ENCODE measurements at places on chromosomes 3 and 15. TPM values are rescaled to one million over a fixed set of nuclear protein-coding genes. Genes with fewer than 3 reads are reported as not detected.

GRCh38 chr3:110180733-110181132 lies 843.4 kb upstream of the DPPA4 start:
- DNase-seq: no peak

GRCh38 chr3:15505479-15506165 lies 15.9 kb downstream of the COLQ start:
- no peak for DNase-seq

GRCh38 chr3:140708815-140709214 lies 31.0 kb downstream of the TRIM42 start:
- DNase-seq: no peak

- no peak for DNase-seq
These were observed 635.1 kb upstream of the AGTR1 start for GRCh38 chr3:148062590-148062989.

GOLGA6L7 gene
- not detected for total RNA-seq

DNA sequence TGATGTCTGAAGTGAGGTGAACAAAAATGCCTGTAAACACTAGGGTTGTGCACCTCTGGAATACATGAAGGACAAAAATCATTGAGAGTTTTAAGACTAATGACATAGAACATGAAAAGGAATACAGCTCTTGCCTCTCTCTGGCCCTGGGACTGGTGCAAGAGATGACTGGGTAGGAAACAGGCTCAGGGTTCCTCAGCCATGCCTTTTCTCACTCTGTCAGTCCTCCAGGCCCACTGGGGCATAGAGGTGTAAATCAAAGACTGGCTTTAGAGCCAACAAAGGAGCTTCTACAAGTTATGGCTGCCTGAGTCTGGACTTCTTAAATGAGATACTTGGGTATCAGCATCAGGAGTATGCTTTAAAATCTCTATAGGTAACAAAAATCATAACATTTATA lies 554.7 kb upstream of the KCNMB2 start:
- no peak for DNase-seq

GOLGA8T gene
- 0.17 TPM for total RNA-seq

- DNase-seq: no peak
These were observed 32.3 kb upstream of the OCA2 start for GRCh38 chr15:28131400-28131799.

CCRL2 gene
- total RNA-seq: 2.4 TPM

GPR176 gene
- not detected for total RNA-seq

DNA sequence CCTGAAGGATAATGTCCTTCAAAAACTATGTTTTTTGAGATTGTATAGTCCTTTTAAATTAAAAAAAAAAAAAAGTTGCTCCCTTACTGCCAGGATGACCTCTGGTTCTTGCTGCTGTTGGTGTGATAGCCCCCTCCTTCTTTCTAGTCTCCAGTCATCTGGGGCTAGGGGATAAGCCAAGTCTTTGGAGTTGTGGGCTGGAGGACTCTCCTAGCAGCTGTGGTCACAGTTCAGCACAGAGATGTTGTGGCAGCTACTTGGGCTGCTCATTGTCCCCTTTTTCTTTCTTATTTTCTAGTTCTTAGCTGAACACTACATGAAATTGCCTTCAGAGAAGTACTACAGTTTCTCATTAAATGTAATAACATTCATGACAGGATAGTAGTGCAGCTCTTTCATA lies 39.2 kb upstream of the APH1B start:
- no peak for DNase-seq

ZNF501 gene
- 2.4 TPM for total RNA-seq

- DNase-seq: no peak
These were observed 182.8 kb downstream of the CD47 start for GRCh38 chr3:107907996-107908395.

SLC6A6 gene
- 51.8 TPM for total RNA-seq

GRCh38 chr3:123658852-123659206 lies 74.0 kb upstream of the HACD2 start:
- no peak for DNase-seq

GRCh38 chr3:152719264-152719663 lies 115.7 kb upstream of the P2RY1 start:
- DNase-seq: no peak

DNA sequence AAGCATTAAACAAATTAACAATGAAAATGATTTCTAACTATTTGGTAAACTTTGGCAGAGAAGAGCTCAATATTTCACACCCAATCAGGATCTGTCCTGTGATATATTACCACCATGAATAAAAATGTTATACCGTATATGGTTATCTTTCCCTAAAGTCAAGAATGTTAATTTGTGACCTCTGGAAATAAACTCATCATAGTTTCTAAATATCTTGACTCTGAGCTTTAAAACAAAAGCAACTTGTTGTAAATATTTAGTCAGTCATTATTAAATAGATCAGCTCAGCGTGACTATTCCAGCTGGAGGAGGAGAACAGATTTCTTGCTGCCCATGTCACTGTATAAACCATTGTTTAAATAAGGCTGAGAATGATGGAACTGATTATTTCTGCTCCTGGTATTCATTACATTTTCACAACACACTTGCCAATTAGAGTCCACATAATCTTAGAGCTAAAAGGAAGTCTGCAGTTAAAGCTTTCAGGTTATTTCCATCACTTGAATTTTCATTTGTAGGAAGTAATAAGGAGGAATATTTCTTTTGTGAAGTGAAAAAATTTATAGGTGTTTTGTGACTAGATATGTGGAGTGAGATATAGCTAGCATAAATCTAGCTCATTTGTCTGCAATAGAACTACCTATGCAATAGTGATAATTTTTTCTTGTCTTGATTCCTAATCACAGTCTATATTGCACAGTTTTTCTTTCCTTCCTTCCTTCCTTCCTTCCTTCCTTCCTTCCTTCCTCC lies 106.5 kb upstream of the P2RY1 start:
- no peak for DNase-seq

ESYT3 gene
- total RNA-seq: not detected

HDAC11 gene
- total RNA-seq: 2.3 TPM

GRCh38 chr3:148707601-148708380 lies 10.1 kb downstream of the AGTR1 start:
- no peak for DNase-seq

DNA sequence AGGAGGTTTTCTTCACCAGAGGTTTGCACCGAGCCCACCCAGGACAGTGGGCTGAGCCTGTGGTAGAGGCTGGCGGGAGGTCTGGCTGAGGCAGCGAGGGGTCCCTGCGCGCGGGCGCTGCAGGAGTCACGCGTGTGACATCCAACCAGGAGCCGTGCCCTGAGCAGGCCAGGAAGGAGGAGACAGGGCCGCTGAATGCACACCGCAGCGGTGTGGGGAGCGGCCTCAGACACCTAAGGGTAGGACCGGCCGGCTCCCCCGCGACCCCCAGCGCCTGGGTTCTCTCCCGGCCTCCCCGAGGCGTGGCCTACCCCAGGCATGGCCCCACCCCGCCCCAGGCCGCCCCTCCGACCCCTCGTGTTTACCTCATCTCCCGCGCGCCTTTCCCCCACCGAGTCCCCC lies 412 bp downstream of the SLC41A3 start:
- no peak for DNase-seq

SLC2A2 gene
- total RNA-seq: not detected

DNA sequence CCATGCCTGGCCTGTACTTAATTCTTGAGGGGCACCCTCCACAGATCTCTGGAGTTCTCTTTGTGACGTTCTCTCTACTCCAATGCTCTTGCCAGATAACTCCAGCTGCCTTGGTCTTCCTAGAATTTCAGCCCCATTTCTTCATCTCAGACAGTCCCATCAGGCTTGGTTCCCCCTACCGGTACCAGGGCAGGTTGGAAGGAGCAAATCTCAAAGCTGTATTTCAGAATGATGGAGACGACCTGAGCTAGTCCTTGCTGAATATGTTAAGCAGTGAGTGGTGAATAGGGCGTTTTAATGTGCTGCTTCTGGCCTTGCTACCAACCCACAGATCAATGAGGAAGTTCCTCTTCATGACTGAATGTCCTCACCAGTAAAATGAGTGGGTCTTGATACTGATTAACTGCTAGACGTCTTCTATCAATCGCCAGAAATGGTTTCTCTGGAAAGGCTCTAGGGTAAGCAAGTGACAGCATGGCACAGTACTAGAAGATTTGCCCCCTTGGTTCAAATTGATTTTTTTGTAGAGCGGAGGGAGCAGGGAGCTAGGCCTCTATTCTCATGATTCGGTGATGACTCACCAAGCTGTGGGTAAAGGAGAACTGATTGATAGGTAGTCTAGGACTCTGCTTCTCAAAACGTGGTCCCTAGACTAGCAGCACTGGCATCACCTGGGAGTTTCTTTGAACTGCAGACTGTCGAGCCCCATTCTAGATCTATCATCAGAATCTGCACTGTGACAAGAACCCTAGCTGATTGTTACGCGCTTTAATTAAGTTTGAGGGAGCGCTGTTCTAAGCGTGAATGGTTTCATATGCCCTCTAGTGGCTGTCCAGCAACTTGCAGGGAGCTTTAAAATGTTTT lies 67.8 kb downstream of the UBP1 start:
- DNase-seq: peak; percentile 13

- DNase-seq: peak; percentile 39
These were observed 17.3 kb upstream of the FURIN start for GRCh38 chr15:90851114-90851513.

- no peak for DNase-seq
These were observed 446.7 kb upstream of the GBE1 start for GRCh38 chr3:82208002-82208710.

SOX2 gene
- not detected for total RNA-seq

- DNase-seq: no peak
These were observed 175.2 kb downstream of the ALDH1A2 start for GRCh38 chr15:57890351-57890750.

LEKR1 gene
- total RNA-seq: 0.75 TPM

- no peak for DNase-seq
These were observed 404.9 kb downstream of the SQOR start for GRCh38 chr15:46039703-46040102.

- DNase-seq: no peak
These were observed 32.4 kb downstream of the MRPL3 start for GRCh38 chr3:131470377-131470776.

DNA sequence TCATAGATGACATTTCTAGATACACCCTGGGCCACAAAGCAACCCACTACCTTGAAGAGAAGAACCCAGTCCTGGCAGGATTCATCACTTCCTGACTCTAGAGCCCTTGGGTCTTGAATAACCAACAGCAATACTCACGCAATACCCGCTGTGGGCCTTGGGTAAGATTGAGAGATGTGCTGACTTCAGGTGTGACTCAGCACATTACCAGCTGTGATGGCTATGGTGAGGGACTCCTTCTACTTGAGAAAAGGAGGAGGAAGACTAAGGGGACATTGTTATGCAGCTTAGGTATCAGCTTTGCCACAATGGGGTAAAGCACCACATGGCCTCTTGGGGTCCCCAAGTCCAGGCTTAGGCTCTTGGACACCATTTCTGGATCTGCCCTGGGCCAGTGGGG lies 14.9 kb downstream of the C3orf33 start:
- DNase-seq: no peak

DNA sequence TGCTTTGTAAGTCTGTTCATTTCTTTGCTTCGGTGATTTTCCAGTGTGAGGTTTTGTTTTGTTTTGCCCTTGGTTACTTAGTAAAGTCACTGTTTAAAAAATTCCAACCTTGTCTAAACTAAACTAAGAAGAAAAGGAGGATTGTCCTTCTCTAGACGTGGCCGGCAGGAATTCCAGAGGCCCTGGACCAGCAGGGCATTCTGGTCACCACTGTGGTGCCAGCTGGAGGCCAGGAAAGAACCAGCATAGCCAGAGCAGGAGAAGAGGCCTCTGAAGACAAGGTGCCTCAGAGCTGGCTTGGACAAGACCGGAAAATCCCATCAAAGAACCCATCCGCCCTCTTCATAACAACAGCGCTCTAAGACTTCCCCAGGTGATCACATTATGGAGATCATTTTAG lies 8.2 kb downstream of the PLOD2 start:
- no peak for DNase-seq

P2RY13 gene
- 0.26 TPM for total RNA-seq

DNA sequence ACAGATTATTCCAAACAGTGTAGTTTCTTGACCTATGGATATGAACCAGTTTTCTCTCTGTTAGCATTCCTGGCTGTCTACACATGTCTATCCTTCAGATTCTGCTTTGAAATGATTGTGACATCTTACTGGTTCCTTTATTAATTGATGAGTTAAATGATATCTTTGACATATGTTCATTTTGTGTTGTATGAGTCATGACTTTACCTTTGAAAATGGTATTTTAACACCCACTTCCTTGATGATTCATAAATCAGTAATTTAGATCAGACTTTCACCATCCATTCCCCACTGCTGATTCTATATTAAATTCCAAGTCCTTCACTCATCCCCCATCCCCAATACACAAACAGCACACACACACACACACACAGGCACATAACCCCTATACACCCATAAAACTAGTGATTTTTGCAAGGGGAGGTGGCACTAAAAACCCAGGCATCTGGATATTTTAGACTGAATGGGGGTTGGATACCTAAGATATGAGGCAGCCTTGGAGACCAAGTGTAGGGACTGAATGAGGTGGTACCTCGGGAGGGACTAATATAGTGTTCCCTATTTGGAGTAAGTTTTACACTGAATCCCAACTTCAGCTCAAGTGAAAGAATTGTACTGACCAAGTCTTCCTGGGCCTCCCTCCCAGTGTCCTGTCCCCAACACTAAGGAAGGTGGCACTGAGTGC lies 9.7 kb downstream of the CCK start:
- DNase-seq: no peak

DNA sequence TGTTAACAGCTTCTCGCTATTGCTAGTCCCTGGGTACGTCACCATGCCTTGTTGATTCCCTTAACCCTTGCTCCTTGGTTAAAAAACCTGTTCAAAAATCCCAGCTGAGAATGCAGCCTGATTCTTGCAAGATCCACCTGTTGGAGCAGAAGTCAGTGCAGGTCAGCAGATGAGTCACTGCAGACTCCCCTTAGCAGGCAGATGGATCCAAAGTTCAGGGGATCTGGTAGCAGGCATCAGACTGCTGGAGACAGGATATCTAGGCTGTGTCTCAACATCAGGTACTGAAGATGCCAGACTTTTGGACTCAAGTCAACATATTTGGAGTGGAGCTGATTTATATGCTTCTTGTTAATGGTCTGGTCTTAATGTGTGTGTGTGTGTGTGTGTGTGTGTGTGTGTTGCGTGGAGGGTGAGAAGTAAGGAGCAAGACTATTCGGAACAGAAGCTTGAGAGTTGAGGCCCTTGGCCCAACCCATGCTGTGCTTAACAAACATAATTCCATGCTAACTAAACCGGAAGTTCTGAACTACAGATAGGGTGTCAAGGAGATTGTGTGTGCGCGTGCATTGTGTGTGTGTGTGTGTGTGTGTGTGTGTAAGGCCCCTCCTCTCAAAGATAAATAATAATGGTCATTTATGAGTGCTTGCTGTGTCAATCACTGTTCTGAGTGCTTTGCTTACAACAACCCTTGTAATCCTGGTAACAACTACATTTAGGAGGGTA lies 1.0 kb upstream of the C3orf52 start:
- DNase-seq: no peak

GRCh38 chr3:125644036-125645005 lies 49.0 kb upstream of the OSBPL11 start:
- DNase-seq: no peak
